ENCODE measurements at places on chromosomes 4 and X.

DNA sequence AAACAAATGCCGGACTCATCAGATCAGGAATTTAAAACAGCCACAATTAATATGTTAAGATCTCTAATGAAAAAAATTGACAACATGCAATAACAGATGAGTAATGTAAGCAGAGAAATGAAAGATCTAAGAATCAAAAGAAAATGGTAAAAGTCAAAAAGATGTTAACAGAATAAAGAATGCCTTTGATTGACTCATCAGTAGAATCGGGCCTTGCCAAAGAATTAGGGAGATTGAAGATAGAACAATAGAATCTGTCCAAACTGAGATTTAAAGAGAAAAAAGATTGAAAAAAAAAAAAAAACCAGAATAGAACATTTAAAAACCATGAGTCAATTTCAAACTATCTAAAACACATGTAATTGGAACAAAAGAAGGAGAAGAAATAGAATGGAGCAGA lies 25.9 kb upstream of the GUCY1A1 start:
- no peak for DNase-seq

DNA sequence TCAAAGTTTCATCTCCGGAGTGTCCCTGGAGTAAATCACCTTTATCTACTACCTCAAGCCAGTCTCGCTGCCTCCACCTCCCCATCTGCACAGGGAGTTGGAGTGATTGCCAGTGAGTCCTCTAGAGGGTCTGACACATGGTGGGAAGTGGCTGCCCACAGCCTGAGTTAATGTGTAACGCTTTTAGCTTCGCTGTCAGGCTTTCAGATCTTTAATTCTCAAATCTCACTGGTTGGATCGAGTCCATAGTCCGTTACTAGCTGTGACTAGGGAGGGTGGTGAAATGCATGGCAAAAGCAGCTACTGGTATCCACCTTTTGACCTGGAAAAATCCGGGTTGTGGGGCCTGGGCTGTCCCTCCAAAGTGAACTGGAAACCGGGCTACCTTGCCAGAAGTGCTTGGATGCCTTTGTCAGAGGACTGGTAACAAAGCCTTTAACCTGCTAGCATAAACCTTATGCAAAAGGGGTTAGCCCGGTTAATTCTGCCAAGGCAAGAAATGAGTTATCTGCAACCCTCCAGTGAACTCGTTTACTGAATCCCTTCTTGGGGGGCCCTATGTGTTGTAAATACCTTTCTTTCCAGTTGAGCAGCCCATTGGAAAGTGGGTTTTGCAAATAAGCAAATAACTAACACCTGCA lies 5.1 kb upstream of the WDR1 start:
- no peak for DNase-seq

DNA sequence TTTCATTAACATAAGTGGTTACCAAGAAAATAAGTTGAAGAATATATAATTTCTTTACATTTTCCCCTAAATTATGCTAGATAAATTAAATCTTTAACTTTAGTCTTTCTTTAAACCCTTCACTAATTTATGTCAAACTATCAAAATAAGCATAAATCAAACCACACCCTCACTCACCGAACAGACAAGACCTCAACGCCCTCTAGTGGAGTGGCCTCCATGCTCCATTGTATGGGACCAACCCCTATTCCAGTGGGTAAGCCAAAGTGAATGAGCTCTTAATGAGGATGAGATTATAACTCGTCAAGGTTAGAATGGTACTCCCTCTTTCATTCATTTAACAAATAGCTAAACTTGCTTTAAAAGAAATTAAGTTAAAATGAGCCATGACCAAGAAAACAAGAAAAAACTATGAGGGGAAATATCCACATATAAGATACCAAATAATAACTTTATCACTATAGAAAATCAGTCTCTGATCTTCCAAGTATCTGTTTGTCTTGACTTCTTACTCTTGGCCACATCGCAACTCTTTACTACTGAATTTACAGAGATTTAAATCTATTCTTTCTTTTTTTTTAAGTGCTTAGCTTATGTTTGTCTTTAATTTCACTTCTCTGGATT lies 15.6 kb upstream of the BBS12 start:
- no peak for DNase-seq

DNA sequence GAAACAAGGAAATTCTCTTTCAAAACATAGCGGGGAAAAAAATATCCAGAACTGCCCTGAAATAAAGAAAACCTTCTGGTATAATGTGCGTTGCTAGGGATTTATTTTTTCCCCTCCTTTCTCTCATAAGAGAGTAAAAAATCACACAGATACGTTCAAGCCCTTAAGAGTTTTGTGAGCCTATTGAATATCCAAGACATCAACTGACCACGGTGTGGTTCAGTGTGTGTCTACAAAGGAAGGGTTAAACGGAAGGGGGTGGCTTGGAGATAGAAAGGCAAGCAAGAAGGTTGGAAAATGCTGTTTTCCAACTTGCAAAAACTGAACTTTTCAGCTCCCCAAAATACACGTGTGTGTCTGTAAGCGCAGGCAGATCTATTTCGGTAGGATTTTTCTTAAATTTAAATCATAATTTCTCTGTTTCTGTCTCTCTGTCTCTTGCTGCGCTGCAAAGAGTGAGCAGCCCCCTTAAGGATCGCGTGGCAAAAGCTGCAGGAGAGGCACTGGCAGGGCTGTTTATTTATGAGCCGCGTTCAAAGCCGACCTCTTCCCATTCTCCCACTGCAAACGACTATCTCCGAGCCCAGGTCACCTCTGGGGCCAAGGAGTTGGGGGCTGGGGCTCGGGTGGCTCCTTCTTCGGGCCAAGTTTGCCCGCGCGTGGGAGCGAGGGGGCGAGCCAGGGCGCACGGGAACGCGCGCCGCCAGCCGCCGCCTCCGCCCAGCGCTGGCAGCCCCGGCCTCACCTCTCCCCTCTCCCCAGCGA lies 492 bp upstream of the SLIT2 start:
- no peak for DNase-seq

GRCh38 chr4:89173336-89174090 lies 62.2 kb downstream of the TIGD2 start:
- no peak for DNase-seq

GRCh38 chr4:119540249-119540648 lies 88.4 kb downstream of the PDE5A start:
- DNase-seq: no peak

- DNase-seq: no peak
Measured at GRCh38 chrX:115988825-115989224, 181.7 kb upstream of the AGTR2 start.

- DNase-seq: no peak
Measured at GRCh38 chr4:1177274-1178141, 5.1 kb upstream of the SPON2 start.

DNA sequence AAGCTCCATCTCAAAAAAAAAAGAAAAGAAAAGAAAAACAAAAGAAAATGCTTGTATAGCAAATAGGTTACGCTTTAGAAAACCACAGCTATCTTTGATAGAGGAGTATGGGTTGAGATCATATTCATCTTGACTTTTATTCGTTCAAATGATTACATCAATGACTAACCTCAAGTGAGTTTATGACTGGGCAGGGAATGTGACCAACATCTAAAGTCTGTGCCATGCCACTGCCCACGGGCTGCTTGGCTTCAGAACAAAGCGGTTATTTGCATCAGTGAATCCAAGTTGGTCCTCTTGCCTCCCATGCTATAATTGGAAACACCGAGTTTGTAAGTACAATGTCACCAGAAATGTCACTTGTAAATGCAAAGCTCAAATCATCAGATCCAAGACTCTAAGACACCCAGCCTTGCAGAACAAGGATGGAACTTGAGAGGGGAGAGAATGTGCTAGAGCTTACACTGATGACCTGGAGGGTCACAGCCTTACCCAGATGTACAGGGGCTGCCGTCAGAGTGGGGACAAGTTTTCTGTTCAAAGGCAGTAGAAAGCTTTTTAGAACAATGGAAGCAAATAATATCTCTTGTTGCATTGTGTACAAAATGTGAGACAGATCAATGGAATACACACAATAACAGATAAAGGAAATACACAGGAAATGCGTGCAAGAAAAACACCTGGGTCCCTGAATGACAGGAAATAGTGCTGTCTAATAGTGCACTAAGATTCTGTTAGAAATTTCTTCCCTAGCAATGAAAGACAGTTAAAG lies 8.4 kb upstream of the OPN1LW start:
- no peak for DNase-seq

DNA sequence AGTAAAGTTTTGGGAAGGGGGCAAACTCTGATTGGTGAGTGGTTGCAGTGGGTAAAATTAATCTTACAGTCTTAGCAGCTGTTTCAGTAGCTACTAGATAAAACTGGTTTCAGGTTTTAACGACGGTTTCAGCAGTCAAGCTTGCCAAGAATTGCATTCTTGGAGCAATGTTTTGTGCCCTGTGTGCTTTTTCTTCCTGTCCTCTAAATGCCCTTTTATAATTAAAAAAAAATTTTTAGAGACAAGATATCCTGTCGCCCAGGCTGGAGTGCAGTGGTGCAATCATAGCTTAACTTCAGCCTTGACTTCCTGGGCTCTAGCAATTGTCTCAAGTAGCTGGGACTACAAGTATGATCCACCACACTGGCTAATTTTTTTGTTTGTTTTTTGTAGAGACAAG lies 6.3 kb upstream of the PPEF2 start:
- no peak for DNase-seq

GRCh38 chr4:53640576-53641453 lies 49.5 kb upstream of the LNX1 start:
- DNase-seq: no peak

GRCh38 chr4:158850371-158850770 lies 81.5 kb downstream of the FNIP2 start:
- no peak for DNase-seq

- no peak for DNase-seq
Measured at GRCh38 chr4:56301997-56302496, 85.2 kb downstream of the AASDH start.

DNA sequence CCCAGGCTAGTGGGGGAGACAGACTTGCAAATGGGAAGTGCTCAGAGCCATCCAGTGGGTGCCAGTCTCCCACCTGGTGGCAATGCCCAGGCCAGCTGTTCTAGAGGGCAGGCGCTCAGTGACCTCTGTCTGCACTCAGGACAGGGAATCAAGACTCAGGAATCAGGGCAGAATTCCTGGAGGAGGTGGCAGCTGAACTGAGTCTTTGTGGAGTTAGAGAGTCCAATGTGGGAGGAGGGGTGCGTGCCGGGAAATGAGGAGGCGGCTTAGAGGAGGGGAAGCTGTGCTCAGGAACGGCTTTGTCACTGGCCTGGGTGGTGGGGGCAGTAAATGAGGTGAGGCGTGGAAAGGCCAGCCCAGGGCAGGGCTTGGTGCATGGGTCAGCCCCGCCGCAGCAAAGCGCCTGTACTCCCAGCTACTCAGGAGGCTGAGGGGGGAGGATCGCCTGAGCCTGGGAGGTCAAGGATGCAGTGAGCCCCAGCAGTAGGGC lies 31.3 kb upstream of the SORCS2 start:
- DNase-seq: no peak

DNA sequence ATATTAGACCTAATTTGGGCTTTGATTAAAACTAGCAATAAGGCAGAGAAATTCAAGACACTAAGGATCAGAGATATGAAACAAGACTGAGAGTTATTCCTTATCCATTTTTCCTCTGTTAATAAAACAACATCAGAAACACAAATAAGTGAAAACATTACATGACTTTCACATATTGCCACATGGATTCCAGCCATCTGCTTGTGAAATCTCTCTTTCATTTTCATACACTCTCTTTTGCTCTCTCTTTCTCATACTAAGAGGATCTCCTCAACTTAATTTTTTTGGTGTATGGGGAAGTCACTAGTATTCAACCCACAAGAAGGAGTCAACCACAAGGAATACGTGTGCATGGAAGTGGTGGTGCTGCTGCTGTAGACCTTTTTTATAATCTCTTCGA lies 183.0 kb downstream of the LDB2 start:
- DNase-seq: no peak

DNA sequence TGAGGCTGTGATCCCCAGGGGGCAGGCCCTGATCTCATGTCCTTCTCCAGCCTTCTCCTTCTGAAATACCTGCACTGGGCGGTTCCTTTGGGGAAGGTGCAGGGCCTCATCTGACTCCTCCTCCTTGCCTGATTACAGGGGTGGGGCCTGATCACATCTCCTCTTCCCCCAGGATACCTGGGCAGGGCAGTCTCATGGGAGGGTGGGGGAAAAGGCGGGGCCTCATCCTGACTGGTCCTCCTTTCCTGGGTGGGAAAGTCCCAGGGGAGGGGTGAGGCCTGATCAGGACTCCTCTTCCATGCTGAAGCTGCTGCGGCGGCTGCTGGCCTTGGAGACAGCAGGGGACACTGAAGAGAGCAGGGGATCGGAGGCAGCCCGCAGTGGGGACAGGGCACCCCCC lies 13.3 kb downstream of the TFE3 start:
- DNase-seq: no peak

- DNase-seq: no peak
Measured at GRCh38 chrX:131066237-131066636, 8.1 kb downstream of the ARHGAP36 start.

- DNase-seq: no peak
Measured at GRCh38 chrX:13101441-13102139, 57.2 kb upstream of the FAM9C start.

- DNase-seq: no peak
Measured at GRCh38 chr4:139789096-139789654, 123.6 kb downstream of the MGST2 start.

- no peak for DNase-seq
Measured at GRCh38 chr4:57501720-57502119, 391.5 kb upstream of the IGFBP7 start.

GRCh38 chr4:158805635-158806471 lies 37.0 kb downstream of the FNIP2 start:
- DNase-seq: no peak

- DNase-seq: no peak
Measured at GRCh38 chrX:120316587-120317283, 5.5 kb upstream of the TMEM255A start.

DNA sequence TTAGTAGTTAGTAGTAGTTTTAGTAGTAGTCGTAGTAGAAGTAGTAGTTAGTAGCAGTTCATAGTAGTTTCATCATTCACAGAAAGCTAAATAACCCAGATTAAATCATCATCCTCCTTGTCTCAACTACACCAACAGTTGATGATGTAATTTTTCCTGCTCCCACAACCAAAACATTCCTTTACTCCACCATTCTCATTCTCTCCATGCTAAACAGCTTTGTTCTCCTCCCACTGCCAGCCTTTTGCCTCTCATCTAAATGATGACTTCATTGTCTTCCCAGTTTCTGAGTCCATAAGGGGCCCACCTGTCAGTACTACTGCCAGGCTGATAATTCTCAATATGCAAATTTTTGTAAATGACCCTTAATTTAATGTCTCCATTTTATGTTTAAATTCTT lies 68.9 kb downstream of the ARHGAP24 start:
- no peak for DNase-seq

DNA sequence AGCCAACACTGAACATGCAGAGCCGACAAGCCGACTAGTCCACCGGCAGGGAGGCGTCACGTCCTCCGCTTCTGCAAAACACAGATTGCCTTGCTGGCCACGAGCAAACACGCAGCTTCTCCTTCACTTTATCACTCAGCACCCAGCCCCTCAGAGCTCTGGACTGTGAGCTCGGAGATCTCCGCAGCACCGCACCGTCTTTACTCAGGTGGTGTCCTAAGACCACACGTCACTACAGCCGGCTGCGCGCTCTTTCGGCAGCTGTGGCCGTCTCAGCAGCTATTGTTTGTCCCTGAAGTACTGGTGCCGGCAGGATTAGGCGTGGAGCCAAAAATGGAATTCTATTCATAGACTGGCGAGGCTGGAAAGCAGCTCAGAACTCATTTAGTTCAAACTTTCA lies 72.0 kb downstream of the FAT1 start:
- no peak for DNase-seq

- DNase-seq: no peak
Measured at GRCh38 chr4:154960476-154960875, 179.4 kb downstream of the RBM46 start.

All from NCI-H1417 treated with DMSO at 0.1 percent for 48 hours (cell line).